DMS79 treated with DMSO at 0.1 percent for 48 hours (cell line): ENCODE measurements at places on chromosomes 2 and 18.
A peak's percentile ranks its signal among the peaks of the same experiment; 100 is the strongest.

DNA sequence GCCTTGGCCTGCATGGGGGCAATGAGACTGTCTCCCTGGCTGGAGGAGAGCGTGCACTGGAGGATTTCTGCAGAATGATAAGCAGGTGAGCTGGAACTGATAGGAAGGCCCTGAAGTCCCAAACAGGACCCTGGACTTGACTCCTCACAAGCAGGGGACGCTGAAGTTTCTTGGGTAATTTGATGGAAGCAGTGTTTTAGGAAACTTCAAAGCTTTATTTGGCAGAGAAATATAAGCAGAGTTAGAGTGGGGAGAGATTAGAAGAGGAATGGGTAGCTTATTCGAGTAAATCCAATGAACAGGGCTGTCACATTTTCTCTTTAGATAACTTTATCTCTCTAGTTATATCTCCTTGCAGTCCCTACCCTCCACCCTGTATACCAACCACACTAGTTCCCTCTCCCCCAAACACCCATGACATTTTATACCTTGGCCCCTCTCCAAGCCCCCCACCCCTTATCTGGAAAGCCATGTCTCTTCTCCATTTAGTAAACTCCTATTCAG is 73.6 kb upstream of the IGFBP5 start:
- DNase-seq, result no peak

GRCh38 chr2:45134014-45134413 is 124.8 kb upstream of the SIX2 start:
- no peak for DNase-seq

DNA sequence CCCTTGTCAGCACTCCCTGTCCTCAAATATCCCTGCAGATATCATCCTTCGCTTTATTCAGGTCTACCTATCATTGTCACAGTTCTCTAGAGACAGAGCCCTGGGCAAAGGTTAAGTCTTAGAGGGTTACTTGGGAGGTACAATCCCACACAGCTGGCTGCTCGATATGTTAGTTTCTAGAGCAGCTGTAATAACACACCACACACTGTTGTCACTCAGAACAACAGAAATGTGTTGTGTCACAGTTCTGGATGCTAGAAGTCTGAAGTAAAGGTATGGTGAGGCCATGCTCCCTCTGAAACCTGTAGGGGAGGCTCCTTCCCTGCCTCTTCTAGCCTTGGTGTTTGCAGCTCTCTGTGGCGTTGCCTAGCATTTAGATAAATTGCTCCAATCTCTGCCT is 9.9 kb upstream of the RAPGEF4 start:
- no peak for DNase-seq

DNA sequence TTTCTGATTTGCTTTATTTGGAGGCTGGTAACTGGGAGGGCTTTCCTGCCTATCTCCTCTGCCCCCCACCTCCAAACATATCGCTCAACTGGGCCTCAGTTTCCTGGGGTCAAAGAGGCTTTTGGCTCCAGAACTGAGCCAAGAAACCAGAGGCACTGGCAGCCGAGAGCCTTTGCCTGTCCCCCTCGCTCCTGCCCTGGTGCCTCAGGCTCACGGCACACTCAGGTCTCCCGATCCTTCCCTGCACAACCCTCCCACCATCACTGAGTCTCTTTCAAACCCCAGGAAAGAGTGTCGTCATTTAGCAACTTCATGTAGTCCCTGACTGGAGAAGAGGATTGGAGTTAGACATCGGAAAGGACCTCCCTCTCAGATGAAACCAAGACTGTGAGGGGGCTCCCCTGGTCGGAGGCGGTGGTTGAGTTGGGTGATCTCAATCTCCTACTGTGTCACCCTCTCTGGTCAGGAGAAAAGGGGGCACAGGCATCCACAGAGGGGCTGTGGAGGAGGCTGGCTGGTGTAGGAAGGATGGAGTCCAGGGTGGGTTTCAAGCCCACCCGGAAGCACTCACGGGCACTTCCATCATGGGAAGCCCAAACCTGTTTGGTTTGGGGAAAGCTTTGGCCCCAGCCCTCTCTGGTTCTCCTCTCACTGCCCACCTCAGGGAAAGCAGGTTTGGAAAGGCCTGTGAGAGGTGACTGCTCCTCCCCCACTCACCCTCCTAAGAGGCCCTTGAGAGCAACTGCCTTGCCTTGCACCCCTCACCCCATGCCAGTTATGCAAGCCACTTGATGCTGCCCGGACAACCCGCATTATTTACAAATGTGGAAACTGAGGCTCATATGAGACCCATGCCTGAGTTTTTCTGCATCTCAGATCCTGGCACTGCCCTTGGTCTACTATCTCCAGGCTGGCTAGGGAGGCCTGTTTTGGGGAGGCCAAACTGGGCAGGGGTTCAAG is 62.3 kb downstream of the TNS1 start:
- peak; percentile 40 for DNase-seq

GRCh38 chr2:141260911-141261310 is 869.9 kb downstream of the LRP1B start:
- no peak for DNase-seq

DNA sequence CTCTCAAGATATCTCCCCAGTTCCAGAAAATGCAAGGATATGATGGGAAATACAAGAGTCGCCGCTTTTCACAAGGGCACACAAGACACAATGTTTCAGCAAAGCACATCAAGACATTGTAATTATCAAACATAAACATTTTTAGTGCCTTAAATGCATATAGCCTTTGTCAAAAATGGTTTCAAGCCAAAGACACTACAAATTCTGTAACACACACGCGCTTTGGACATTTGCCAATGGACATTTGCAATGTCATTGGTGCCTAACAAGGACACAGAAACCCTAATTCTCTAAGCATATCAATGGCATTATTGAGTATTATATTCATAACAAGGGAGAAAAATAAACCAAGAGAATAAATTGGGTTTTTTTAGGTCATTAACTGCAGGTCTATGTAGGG is 16.1 kb downstream of the ADD2 start:
- DNase-seq, result no peak
